ENCODE measurements at places on chromosomes 5 and 9.

DNA sequence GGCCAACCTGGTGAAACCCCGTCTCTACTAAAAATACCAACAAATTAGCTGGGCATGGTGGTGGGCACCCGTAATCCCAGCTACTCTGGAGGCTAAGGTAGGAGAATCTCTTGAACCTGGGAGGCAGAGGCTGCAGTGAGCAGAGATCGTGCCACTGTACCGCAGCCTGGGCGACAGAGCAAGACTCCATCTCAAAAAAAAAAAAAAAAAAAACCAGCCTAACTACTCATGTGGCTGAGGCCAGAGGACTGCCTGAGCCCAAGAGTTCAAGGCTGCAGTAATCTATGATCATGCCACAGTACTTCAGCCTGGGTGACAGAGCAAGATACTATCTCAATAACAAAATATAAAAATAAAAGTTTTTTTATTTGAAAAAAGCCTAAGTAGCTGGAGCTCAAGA, 3.2 kb downstream of the UBTD2 start:
- DNase-seq: no peak

DNA sequence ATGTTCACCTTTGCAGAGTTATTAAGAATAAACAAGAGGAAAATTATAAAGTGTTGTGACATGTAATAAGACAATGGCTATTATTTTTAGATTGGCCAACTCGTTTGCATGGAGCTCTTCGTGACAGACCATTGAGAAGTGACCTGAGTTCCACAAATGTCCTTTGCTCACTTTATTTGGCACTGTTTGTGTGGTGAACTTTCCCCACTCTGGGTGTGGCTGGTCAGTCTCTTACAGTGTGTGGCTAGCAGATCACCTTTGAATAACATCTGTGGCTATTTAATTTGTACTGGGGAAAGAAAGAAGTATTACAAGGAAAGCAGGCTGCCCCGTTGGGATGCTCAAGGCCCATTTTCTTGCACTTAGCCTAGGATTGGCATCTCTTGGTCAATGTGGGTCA, 274.1 kb upstream of the WWC1 start:
- no peak for DNase-seq

DNA sequence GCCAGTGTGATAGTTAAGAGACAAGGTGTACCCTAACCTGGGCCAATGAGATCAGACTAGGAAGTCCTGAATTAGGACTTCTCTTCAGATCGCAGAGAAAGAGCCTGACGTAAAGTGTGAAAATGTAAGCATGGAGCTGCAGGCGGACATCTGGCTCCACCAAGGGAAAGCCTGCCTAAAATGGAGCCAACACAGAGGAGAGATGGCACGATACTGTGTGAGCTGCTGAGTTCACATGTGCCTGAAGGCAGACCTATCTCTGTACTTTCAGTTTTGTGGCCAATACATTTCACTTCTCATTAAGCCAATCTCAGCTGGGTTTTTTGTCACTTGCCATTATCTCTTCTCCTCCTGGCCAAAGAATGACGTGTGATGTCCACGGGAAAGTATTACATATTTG, 210.5 kb downstream of the ELAVL2 start:
- DNase-seq: no peak

DNA sequence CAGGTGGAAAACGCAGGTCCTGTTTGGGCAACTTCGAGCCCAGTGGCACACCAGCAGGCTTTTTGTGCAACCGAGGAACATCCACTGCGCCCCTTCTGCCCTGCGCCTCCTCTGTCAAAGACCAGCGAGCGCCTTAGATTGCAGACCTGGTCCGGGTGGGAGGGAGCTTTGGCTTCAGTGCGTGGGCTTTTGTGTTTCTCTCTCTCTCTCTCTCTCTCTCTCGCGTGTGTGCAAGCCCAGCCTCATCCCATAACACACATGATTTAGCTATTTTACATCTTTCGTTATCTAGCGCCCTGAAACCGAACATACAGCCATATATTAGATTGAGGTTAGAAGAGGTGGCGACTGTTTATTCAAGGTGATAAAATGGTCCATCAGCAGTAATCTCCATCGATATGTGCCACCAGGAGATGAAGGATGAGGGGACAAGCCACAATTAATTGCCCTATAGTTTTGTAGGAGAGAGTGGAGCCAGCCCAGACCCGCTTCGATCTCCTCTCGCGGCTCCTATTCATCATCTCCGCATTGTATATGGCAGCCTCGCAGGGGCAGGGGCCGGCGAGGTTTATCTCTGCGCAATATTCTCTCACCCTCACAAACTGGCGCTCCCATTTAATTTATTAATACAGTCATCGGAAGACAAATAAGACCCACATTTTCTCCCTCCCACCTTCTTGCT, 5.3 kb downstream of the PRDM6 start:
- DNase-seq: no peak

DNA sequence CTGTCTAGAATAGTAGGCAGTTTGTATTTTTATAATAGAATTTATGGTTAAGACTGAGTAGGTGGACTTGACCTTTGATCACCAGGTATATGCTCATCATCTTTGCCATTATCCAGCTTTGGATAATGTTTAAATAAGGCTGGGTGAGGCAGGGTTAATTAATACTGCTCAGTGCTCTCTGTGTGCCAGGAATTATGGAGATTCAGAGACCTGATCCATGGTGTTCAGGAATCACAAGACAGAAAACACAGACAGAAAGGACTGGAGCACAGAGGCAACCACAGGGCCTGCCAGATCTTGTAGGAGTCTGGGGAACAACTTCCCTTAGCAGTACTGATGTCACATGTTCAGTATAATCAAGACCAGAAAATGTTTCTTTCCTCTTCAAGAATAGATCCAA, 186.3 kb upstream of the ADCY2 start:
- no peak for DNase-seq

DNA sequence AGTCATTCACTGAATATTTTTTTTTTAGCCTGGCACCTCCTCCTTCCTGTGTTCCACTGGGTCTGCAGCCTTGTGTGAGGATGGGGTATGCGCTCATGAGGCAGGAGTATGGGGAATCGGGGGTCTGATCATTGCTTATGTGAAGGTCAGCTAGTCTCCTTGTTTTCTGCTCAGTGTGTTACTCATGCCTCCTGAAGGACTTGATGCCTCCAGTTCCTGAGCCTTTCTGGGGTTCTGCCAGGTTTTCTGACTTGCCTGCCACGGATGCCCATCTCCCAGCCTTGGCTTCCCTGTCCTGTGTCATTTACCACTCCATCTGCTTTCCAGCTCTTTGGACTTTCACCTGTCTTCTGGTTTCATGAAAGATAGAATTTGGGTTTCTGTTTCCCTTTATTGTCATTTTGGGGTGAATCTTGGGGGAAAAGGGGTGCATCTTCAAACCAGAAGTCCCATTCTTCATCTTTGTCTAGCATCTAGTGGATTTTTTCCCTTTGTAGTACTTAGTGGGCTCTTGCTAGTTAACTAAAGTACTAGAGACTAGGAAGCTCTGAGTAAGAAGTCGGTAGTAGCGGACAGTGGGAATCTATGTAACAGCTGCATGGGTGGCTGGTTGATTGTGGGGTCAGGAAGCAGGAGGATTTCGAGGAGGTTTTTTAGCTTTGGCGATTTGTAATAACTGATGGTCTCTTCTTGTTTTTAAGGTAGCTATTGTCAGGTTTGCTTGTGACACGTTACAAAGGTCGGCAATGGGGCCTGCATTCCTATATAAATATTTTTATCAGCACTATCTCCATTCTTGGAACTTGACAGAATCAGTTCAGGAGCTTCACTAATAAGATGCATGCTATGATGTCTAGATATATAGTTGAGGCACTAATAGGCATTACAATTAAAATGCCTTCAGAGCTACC, 8.2 kb downstream of the OTULIN start:
- no peak for DNase-seq

DNA sequence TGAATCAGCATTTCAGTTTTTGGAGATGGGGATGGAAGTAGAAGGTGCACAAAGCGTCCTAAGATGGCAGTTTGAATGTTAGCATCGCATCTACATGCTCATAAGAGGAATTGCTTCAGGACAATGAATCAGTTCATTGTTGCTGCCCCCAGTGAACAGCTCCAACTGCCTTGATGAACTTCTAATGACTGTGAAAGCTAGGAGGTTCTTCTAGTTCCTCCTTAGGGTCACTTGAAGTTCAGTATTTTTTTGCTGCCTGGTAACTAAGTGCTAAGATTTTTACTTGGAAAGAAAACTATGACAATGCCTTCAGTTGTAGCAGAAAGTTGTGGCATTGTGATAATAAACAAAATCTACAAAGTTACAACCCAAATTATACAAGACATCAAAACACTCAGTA, 271.6 kb downstream of the RAB3C start:
- peak; percentile 5 for DNase-seq

DNA sequence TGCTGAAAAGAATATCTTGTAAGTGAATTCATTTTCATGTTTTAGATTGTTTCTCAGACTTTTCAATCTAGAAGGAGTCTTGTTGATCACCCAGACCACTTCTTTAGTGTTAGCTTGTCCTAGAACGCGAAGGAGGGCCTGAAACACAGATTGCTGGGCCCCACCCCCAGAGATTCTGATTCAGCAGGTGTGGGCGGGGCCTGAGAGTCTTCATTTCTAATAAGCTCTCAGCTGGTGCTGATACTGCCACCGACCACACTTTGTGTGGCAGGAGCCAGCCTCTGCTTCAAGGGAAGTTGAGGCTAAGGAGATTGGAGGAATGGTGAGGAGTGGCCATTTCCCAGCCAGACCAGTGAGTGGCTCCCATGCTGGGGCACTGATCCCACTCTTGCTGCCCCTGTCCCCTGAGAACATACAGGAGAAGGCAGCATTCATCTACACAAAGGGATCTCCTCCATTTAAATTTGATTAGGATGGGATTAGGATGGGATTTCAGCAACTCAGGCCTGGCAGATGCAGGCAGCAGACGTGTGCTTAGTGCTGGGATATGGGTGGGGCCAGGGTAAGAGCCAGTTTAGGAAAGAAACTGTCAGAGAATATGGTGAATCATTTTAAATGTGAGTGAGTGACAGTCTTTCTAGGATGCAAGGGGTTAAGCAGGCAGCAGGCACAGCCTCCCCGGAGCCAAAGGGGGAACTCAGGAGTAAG, 35.9 kb downstream of the ZNF618 start:
- DNase-seq: no peak

GRCh38 chr5:138230981-138231589, 18.0 kb upstream of the CDC23 start:
- no peak for DNase-seq

- no peak for DNase-seq
Measured at GRCh38 chr9:113513111-113513510, 49.6 kb downstream of the RGS3 start.

DNA sequence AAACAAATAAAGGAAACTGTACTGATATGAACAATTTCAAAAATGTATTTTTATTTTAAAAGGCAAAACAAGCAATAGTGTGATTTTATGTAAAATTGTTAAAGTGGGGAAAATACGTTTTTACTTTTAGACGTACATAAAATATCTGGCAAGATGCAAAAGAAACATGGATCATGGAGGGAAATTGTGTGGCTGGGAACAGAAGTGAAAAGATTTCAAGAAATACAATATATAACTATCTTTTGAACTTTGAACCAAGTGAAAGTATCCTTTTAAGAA, 1.5 kb upstream of the ZNF367 start:
- DNase-seq: no peak

DNA sequence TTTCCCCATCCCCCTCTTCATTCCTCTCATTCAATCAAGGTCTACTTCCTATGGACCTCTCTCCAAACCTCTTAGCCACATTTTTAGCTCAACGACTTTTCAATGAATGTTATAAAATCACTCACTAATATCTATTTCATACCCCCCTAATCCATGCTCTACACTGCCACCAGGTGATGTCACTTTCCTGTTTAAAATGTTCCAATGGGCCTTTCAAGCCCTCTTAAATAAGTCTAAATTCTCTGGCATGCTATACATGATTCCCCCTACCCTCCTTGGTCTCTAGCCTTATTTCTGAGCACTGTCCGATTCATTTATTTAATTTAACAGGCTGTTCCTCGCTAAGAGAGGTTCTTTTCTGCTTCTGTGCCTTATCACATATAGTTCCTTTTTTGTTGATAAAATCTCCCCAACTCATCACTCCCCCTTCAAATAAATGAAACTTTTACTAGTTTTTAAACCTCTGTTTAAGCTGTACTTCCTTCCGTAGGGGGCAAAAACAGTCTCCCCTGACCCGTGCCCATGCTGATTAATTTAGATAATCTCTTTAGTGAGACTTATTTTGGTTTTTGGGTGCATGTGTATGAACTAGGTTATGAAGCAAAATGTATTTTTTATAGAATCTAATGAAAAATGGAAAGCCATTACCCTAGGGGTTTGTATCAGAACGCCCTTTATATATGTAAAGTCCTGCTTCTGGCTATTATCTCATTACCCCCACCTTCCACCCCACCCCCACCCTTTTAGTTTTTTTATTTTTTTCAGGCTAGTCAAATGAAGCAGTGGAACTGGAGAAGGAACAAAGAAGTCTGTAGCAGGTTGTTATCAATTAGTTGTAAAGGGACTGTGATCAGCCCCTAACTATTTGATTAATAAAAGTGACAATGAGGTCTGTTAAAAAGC, 9.0 kb downstream of the ABHD17B start:
- no peak for DNase-seq

DNA sequence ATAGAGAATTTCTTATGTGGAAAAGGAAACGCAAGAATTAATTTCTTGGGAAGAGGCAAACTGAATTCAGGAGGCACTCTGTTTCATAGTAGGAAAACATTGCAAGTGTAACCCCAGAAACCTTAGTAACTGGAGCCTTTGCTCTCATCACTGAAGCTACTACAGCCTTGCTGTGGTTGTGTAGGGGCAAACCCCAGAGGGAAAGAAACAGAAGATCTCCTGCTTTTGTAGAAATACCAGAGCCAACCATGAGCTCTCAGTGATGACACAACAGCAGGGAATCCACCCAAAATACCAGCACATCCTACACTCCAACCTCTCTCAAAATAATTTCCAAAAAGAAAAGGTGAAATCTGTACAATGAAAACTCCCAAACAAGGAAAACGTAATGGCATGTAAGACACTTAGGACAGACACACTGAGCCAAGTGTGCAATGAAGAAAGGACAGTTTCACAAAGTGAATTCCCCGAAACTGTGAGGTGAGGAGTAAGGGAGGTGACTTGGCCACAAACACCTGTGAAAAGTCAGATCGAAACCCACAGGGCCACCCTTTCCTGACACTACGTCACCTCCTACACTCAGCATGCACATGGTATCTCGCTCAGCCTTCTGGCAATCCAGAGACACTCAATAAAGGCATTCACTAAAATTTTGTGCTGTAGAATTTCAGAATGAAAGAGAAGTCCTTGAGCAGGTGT, 8.5 kb upstream of the ACSL6 start:
- no peak for DNase-seq

DNA sequence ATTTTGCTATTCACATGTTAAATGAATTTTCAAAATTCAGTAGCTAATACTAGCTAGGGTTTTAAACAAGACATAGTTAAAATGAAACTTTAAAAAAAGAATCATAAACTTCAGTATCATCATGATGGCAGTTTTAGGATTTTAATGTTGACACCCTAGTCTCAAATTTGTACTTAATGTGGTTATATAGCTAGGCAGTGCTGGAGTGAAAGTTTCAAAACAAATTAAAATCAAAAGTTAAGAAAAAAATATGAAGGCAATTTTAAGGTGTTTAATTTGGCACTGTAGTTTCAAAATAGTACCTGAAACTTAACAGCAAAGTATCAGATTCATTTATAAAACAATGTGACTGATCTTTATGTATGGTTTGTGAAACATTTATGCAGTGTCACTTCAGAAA, 19.3 kb upstream of the CDKN2B start:
- DNase-seq: no peak

- DNase-seq: no peak
Measured at GRCh38 chr5:157740229-157740610, 3.3 kb upstream of the LSM11 start.

Data from GDM1 (cell line).